ENCODE measurements at places on chromosomes 11 and 22. TPM values are rescaled to one million over a fixed set of nuclear protein-coding genes. Genes with fewer than 3 reads are reported as not detected.
A peak's percentile ranks its signal among the peaks of the same experiment; 100 is the strongest.

DNA sequence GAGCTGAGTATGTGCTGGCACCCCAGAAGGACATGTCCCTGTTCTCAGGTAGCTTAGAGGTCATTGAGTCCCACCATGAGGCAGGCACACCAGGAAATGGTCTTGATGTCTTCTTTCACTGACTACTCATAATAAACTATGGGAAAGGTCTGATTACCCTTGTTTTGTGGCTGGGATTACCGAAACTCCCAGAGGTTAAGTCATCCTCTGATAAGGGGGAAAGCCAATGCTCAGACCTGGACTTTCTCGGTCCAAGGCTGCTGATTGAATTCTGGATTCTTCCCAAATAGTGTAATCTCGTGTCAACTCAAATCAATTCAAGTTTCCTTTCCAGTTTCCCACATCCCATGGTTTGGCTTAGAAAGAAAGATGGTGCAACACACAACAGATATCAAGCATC is 3.7 kb upstream of the CD44 start:
- no peak for DNase-seq

DNA sequence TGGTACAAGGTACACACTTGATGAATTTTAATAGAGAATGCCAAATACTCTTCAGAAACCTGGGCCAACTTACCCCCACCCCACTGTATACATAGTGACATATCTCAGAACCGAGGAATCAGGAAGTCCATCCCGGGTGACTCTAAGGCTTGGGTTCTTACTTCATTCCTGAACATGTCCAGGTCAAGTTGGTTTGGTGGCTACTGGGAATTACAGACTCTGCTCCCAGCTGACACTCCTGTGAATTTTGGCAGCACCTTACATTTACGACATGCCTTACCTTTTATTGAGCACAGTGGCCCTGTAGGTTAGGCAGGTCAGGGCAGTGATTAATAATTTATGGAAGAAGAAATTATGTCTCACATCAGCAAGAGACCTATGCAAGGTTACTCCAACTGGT is 70.1 kb upstream of the LDLRAD3 start:
- no peak for DNase-seq

DNA sequence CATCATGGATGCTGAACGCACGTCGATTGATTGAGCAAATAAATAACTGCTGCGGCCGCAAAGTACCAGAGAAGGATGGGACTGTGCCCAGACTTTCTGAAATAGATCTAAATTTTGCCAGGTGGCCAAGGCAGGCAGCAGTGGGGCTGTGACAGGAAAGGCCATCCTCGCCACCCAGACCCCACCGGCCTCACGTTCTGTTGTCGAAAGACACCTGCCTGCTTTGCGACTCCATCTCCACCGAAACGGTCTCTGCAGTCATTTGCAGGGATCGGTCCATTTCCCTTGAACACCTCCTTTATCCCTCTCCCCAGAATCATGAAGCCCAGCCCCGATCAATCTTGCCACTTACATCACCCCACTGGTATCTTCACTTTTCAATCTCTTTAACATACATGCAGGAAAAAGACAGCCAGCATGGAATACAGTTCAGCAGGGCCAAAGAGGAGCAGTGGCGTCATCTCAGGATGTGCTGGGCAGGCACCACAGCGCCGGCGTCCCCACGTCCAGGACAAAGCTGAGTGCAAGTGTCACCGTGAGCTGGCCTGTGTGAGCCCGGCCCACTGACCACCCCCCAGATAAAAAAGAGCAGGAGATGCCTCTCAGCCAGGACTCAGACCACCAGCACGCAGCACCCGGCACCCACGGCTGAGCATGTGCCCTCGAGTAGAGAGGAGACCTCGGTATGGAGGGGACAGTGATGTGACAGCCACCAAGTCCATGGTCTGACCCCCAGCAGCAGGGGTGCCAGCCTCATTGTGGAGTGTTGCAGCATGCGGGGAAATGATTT is 610.3 kb downstream of the TBC1D22A start:
- no peak for DNase-seq

- DNase-seq = no peak
Observed at GRCh38 chr22:25545672-25546071, 18.8 kb upstream of the GRK3 start.

DNA sequence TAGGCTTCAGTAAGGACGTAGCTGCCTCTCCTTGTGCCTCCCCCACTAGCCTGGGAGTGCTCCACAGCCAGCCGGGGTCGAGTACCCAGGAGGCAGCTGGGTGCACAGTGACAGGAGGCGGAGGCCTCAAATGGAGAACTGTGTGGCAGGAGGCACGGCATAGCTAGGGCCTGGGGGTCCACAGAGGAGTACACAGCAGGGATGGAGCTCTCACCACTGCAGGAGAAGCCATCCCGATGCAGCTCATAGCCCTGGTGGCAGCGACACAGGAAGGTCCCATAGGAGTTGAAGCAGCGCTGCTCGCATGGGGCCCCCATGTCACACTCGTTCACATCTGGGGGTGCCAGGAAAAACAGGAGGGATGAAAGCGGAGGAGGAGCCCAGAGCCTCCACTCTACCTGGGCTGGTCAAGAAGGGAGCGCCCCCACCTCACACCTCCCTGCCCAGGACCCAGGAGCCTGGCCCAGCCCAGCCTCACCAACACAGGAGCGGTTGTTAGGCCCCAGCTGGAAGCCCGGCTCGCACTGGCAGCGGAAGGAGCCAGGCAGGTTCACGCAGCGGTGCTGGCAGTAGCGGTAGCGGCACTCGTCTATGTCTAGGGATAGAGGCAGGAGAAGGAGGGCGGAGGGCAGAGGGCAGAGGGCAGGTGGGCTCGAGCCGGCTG is 2.8 kb downstream of the EFEMP2 start:
- no peak for DNase-seq

GRCh38 chr11:91795139-91795887 is 429.3 kb upstream of the FAT3 start:
- DNase-seq = no peak

- no peak for DNase-seq
Observed at GRCh38 chr11:70567680-70568034, 169.3 kb downstream of the CTTN start.

DNA sequence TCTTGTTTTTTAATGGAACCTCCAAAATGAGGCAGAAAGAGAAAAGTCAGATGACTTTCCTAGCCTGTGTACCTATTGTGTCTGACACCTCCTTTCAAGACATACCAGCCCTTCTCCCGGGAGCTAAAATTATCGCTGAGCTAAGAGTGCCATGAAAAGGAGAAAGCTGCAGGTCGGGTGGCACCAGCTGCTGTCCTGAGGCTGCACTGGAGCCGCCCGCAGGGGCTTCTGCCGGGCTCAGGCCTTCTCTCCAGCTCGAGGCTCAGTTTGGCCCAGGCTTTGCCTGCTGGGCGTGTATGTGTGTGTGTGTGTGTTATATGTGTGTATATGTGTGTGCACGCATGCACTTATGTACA is 27.7 kb upstream of the RAB1B start:
- DNase-seq = no peak

DNA sequence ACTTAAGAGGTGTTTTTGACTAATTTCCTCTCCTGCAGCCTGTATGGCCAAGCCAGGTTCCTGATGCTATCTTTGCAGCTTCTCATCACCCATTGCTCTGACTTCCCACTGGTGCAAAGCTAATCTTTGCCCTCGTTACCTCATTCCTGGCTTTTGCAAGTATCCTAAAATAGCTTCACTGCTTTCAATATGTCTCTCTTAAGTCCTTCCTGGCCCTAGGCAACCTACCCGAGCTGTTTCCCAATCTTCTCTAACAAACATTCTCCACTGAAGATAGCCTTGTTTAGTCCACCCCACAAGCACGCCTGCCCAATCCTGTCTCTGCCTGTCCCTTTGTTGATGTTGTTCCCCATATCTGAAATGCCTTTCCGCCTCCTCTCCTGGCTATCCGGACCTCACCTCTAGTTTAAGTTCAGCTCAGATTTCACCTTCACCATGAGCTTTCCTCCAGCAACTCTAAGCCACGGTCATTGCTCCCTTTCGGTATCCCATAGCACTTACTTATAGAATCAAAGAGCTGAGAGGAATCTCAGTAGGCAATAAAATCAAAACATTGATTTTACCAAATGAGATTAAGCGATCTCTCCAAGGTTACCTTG is 30.1 kb upstream of the CECR2 start:
- peak; percentile 57 for DNase-seq

DNA sequence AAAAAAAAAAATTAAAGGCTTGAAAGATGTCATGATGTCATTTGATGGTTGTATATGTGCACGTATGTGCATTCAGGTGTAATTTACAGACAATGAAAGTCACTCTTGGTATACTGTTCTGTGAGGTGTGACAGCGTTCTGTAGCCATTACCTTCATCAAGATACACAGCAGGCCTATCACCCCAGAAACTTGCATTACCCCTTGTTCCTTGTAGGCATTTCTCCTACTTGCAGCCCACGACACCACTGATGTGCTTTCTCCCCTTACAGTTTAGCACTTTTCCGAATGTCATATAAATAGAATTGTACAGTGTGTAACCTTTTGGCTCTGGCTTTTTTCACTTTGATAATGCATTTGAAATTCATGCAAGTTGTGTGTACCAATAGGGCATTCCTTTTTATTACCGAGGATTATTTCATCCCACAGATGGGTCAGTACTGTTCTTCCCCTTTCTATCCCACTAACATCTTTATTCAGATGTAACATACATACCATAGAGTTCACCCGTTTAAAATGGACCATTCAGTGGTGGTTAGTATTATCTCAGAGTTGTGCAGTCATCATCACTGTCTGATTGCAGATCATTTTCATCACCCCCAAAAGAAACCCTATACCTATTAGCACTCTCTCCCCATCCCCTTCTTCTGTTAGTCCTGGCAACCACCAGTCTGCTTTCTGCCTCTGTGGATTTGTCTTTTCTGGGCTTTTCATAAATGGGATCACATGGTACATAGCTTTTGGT is 30.3 kb downstream of the BCR start:
- DNase-seq = no peak

DNA sequence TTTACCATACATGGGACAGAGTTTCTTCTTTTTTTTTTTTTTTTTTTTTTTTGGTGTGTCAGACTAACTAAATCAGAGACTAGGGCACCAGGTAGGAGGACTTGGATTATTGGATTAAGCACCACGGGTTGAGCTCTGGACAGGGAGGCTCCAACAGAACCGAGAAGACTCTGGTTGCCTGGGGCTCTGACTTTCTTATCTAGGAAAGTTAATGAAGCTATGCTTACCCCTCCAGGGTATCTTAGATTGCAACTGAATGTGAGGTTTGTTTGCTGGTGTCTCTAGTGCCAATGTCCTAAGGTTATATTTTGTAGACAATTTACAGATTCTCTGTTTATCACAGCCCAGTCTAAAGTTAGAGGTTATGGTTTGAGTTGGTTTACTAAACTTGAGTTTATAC is 18.1 kb downstream of the ETS1 start:
- DNase-seq = no peak

DNA sequence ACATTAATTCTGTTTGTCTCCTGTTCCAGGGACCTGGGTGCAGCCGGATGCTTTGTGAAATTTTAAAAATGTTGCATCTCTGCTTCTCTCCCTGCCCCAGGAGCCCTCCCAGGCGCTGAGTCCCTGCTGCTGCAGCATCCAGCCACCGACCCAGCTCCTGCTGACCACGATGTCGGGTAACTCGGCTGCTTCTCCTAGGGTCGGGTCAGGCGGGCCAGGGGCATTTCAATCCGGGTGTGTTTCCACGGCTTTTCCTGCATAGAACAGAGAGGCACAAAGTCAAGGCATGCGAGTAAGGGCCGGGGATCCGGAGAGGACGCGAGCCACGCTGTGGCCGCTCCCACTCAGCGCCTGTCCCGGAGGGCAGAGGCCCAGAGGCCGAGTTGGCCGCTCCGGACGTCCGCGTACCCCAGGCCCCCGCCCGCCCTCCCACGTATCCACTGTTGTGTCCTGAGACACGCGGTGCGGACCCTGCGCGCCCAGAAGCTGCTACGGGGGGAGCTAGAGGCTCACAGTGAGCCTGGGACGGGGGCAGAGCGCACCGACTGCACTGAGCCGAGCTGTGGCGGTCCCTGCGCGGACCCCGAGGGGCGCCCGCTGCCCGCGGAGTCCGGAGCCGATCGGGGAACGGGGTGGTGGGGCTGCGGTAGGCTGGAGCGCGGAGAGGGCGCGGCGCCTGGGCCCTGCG is at the start of gene POU2AF3:
POU2AF3 (plus strand) TSS at position 134 of the 688 bp plus-strand sequence; CDS start at position 170, 36 bp downstream.
- no peak for DNase-seq

DNA sequence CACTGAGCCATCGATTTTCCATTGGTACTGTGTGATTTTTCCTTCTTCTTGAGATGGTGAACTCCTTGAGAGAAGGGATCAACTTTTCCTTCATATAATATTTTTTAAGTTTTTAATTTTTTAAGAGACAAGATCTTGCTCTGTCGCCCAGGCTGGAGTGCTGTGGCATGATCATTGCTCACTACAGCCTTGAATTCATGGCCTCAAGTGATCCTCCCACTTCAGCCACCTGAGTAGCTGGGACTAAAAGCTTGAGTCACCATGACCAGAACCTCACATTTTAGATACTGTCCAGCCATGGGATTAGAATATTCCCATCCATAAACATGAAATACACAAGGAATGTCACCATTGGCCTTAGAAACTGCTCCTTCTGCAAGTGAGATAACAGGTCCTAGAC is 66.9 kb upstream of the CHRM4 start:
- DNase-seq = no peak

DNA sequence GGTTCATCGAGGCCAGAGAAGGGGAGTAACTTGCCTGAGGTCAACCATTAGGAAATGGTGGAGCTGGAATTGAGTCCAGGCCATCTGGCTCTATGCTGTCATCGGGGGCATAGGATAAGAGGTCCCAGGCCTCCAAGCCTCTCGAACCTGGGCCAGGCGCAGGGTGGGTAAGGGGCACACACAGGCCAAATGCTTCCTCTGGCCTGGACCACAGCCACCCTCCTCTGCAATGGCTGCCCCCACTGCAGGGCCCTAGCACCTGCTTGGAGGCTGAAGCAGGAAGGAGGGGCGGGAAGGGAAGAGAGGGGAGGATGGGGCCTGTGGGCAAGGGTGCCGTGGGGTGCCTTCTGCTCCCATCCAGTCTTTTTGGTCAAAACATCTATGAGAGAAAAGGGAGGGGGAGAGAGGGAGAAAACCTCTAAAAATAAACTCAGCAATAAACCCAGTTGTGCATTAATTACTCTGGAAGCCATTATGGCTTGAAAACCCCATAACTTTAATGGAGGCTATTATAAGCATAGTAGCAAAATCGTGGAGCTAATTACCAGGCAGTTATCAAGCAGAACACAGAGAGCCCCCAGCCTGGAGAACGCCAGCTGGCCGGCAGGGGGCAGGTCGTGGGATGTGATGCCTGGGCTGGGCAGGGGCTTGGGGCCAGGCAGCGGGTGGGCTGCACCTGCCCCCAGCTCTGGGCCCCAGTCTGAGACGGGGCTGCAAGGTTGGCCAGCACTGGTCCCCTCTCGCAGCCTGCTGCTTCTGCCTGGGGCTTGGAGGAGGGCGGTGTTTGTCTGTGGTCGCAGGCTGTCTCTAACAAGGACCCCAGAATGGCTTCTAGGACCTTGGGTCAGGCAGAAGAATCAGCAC is 21.1 kb downstream of the B3GAT1 start:
- no peak for DNase-seq

GRCh38 chr11:133516845-133517244 is 15.5 kb downstream of the OPCML start:
- DNase-seq = no peak

TRIM29 gene
- 190 TPM for total RNA-seq

BLID gene
- 0.78 TPM for total RNA-seq

SCN2B gene
- 0.42 TPM for total RNA-seq

PATE4 gene
- not detected for total RNA-seq

CBX7 gene
- total RNA-seq = 1.2 TPM

OR56A1 gene
- total RNA-seq = not detected

ZP1 gene
- not detected for total RNA-seq

OR4X2 gene
- not detected for total RNA-seq

H19 gene
- total RNA-seq = 33.1 TPM

MAPK11 gene
- total RNA-seq = 4.6 TPM

TRIM48 gene
- total RNA-seq = not detected

SMC1B gene
- total RNA-seq = 0.03 TPM

Data from foreskin keratinocyte (primary cell).